Activated CD4-positive, alpha-beta T cell treated with anti-CD3 and anti-CD28 coated beads for 48 hours (primary cell): ENCODE measurements at places on chromosomes 7 and 10.

- DNase-seq, result no peak
Measured at GRCh38 chr7:21903020-21903786, 42.5 kb downstream of the CDCA7L start.

DNA sequence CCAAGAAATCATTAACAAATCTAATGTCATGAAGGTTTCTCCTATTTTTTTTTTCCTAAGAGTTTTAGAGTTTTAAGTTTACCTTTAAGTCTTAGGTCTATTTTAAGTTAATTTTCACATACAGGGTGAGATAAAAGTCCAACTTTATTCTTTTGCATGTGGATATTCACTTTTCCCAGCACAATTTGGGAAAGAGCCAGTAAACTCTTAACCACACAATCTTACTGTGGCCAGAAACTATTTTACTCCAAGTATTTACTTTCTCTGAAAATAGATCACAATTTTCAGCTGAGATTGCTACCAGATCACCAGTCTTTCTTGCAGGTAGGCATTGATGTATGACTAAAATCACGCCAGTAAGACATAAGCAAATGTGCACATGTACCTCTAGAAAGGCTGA, 728.5 kb downstream of the TNS3 start:
- DNase-seq, result no peak

GRCh38 chr10:79293841-79294581, 53.3 kb upstream of the PPIF start:
- DNase-seq, result no peak

- no peak for DNase-seq
Measured at GRCh38 chr7:83677180-83677866, 28.4 kb upstream of the SEMA3E start.

- DNase-seq, result no peak
Measured at GRCh38 chr7:37216156-37216852, 232.4 kb downstream of the ELMO1 start.

DNA sequence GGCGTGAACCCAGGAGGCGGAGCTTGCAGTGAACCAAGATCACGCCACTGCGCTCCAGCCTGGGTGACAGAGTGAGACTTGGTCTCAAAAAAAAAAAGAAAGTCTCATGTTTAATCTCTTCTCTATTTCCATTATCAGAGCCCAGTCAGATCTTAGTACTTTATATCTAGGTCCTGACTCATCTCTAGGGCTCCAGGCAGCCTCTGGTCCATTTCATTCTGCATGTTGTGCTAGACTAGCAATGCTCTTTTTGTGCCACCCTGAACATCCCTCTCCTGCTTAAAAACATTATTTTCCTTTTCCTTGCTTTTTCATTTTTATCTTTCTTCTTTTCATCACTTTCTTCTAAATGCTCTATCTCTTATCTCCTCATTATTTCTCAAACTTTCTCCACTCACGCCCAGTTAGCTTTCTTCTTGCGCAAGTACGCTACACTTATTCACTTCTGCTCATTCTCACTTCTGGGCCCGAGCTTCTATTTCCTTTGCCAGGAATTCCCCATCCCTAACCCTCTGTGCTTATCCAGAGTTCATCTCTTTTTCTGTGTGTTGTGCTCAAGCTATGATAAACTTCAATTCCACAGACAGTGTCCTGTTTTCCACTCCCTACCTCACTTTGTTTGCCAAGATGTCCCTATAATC, 63.9 kb downstream of the BTAF1 start:
- no peak for DNase-seq

- DNase-seq, result peak; percentile 29
Measured at GRCh38 chr10:49539320-49539885, 482 bp upstream of the ERCC6 start.

DNA sequence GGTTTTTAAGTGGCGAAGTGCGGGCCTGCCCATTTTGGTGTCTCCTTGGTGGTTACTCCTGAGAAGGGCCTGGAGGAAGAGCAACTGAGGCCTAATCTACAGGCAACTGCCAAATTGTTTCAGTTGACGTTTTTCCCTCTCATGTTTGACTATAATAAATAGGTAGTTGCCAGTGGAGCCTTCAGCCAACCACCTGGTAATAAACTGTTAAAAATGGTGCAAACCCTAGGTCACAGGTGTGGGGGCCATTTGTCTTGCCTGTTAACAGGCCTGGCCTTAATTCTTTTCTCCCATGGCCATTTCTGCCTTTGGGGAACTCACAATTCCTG, 3.7 kb downstream of the IKZF1 start:
- no peak for DNase-seq

DNA sequence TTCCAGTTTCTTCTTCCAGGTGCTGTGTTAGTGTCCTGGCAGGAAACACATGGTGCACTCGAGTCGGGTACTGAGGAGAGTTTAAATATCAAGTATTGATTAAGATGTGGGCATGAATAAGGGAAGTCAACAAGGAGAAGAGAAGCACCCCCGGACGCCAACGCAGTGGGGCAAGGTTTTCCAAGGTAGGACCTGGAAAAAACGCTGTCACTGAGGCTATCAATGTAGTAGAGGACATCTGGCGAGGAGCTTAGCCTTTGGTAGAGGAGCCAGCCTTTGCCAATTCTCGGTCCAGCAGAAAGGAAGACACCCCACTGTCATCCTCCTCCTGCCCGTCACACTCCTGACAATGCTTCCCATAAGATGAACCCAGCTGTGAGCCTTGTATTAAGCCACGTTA, 159.6 kb downstream of the TEX36 start:
- DNase-seq, result no peak

DNA sequence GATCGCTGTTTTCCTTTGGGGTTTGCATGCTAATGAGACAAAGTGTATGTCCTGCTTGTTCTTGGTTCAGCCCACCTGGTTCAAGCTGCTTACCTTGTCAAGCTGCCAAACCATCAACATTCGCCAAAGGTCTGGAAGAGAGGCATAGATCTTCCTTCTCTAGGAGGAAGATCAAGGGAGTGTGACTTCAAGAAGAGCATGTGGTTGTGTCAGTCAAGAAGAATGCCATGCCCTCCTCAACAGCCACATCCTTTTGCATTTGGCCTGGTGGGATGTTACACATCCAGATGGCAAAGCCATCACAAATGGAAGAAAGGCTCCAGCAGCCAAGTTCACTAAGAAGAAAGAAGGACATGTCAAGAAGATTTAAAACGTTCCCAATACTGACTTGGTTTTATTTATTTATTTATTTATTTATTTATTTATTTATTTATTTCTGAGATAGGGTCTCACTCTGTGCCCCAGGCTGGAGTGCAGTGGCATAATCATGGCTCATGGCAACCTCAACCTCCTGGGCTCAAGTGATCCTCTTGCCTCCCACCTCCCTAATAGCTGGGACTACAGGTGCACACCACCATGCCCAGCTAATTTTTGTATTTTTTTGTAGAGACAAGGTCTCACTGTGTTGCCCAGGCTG, 5.1 kb upstream of the PIP4K2A start:
- DNase-seq, result no peak

- DNase-seq, result no peak
Measured at GRCh38 chr7:66657798-66658197, 29.1 kb downstream of the KCTD7 start.

DNA sequence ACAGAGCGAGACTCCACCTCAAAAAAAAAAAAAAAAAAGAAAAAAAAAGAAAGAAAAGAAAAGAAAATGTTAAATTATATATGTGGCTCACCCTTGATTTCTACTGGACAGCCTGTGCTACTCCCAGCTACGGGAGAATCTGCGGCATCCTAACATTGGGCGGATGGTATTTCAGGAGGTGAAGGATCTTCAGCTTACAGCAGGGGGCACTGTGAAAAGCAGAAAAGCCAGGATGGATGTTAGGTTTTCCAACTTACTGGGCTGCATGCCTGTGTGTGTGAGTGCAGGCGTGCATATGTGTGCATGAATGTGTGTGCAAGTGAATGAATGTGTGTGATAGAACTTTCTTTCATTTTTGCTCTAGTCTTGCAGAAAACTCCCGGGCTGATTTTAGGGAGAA, 1066.5 kb downstream of the TYW1 start:
- DNase-seq, result no peak

GRCh38 chr7:23594879-23595604, 2.1 kb upstream of the CCDC126 start:
- DNase-seq, result peak; percentile 68

DNA sequence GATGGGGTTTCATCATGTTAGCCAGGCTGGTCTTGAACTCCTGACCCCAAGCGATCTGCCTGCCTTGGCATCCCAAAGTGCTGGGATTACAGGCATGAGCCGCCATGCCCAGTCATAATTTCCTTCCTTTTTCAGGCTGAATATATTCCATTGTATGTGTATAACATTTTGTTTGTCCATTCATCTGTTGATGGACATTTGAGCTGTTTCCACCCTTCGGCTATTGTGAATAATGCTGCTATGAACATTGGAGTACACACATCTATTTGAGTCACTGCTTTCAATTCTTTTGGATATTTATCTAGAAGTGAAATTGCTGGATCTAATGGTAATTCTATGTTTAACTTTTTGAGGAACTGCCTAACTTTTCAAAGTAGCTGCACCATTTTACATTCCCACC, 34.6 kb downstream of the TLX1 start:
- no peak for DNase-seq

- no peak for DNase-seq
Measured at GRCh38 chr10:95790982-95791381, 35.0 kb downstream of the ENTPD1 start.

DNA sequence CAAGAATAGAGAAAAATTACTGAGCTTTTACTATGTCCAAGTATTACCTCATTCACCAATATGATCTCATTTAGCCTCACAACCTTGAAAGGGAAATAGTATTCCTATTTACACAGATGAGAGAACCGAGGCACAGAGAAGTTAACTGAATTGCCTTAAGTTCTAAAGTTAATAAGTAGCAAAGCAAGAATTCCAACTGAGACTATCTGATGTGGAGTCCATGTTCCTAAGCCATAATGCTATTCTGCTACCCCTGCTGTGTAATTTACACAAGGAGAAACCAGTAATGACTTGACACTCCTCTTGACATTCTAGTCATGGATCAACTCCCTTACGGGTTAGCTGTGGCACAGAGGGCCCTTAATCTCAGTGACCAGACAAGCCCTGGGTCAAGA, 60.7 kb downstream of the ABCB4 start:
- no peak for DNase-seq

DNA sequence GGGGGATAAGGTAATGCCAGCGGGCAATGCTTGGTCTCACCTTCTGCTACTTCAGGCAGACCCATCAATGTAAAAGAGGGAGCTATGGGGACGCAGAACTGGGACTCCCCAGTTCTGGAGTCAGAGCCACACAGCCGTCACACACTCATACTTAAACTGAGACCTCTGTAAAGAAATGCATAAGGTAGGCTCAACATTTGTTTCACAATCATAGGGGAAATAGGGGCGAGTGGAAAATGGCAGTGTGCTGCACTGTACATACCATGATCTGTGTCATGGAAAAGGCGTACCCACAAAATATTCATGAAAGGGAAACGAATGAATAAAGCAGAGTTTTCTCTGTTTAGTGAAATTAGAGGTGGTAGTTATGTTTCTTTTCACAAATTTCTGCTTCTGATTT, 318.0 kb upstream of the NPVF start:
- no peak for DNase-seq

DNA sequence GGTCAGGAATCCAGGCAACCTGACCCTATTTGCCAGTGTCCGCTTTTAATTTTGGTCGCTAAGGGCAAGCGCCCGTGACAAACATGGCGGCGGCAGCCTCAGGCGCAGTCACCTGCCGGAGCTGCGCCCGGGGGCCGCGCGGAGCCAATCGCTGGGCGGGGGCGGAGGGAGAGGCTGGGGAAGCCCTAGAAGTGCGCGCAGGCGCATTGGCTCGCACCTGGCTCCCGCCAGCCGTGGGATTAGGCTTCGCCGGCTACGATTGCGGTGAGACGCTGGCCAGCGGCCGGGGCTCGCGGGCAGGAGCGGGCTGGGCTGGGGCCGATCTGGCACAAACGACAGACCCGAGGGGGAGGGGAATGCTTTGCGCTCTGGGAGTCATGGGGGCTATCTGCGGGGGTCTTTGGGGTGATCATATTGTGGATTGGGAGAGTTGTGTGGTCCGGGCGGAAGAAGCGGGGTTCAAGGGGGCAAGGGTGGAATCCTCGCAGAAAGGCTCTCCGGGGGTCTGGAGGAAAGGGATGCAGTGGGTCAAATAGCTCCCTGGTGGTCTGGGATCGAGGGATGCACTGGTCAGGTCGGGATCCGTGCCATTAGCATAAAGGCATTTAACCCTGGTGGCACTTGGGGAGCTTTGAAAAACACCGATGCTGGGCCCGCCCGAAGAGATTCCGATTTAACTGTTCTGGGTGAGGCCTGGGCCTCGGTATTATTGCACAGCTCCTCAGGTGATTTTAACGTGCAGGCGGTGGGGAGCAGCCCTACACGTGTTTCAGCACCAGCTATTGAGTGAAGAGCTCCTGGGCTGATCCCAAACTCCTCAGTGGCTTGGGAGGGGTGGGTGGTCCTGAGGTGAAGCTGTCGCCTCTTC, 10.1 kb upstream of the C10orf95 start:
- DNase-seq, result peak; percentile 97

DNA sequence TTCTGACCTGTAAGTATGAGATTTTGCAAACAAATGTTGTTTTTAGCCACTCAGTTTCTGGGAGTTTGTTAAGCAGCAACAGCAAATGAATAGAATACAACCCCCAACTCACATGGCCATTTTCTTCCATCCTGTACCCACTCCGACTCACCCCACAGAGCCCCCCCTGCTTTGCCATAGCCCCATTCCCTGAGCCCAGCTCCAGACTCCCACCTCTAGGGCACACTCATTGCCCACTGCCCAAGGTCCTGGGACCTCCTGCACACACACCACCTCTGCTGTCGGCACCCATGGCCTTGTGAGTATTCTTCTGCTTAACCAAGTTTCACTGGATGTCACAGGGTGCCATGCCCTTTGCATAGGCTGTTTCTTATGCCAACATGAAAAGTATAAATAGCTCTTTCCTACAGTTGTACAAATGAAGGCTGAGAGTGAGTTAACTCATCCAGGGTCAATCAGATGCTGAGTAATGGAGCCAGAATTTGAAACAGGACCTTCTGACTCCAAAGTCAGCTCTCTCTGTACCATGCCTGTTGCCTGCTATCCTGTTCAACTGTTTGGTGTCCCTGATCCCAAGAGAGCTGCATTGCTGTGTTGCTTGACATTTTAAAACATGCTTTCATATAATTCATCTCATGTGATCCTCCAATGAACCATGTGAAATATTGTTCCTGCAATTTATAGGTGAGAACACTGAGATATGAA, 367.8 kb upstream of the ZMIZ1 start:
- DNase-seq, result no peak

GRCh38 chr10:8275911-8276310, 221.4 kb downstream of the GATA3 start:
- DNase-seq, result no peak

DNA sequence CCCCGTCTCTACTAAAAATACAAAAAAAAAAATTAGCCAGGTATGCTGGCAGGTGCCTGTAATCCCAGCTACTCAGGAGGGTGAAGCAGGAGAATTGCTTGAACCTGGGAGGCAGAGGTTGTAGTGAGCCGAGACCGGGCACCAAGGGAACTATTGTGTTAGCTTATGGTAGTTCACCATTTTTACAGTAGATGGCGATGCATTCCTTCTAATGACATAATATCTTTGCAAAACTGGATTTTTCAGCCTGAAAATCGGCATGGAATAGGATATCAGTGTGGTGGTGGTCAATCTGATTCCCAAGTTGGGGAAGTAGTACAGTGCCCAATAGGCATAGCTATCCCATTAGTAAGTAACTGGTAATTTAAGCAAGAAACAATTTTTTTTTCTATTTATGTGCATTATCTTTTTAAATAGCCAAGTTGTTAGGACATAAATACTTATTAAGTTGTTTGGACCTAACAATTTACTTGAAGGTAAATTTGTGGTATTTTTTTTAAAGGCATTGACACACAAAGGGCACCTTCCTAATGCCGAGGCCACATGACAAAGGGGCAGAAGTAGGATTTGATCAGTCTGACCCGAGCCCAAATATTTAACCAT, 17.6 kb upstream of the IMPDH1 start:
- DNase-seq, result peak; percentile 37
